GM04504 (cell line): ENCODE measurements at places on chromosomes 3 and 15.

DNA sequence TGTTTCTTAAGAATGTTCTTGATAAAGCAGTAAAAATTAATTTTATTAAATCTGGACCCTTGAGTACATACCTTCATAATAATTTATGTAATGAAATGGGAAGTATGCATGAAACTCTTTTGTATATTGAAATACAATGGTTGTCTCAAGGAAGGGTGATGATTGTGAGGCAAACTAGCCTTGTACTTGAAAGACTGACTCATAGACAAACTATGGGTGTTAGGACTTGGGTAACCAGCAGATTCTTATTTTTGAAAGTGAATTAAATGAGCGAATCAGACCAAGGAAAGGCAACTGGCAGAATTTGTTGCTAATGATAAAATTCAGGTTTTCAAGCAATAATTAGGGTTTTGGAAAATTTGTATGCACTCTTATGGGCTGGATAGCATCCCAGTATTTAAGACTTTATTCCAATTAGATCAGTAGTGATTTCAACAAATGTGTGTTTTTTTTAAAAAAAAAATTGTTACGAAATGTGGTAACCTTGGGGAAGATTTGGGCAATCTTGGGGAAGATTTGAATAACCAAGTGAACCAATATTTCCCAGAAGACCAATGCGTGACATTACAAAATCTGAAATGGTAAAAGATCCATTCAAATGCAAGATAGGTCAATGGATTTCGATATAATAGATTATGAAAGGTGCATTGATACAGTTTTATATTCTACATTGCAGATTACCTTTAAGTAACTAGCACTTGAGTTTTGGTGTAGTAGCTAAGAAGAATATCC is 42.0 kb downstream of the ATP2C1 start:
- no peak for DNase-seq

GRCh38 chr3:8253201-8253600 is 248.4 kb upstream of the LMCD1 start:
- no peak for DNase-seq

GRCh38 chr15:33370623-33371020 is 59.9 kb downstream of the RYR3 start:
- no peak for DNase-seq

- no peak for DNase-seq
Observed at GRCh38 chr3:16132190-16132589, 42.3 kb upstream of the GALNT15 start.

DNA sequence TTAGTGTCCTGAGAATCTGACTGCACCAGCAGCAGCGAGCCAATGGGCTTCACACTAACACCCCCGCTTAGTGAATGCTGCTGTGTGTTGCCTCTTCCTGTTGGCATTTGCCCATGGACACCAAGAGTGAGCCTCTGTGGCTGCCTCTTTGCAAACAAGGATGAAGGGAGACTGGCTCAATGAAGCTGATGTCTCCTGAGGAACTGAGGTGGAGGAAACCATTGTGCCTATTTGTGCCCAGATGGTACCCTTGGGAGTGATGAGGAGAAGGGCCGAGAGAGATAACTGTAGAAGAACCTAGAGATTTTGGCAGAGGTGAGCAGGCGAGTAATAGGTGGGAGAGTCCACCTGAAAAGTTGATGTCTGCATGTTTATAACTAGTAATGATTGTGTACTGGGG is 51.2 kb downstream of the IL20RB start:
- DNase-seq: no peak

DNA sequence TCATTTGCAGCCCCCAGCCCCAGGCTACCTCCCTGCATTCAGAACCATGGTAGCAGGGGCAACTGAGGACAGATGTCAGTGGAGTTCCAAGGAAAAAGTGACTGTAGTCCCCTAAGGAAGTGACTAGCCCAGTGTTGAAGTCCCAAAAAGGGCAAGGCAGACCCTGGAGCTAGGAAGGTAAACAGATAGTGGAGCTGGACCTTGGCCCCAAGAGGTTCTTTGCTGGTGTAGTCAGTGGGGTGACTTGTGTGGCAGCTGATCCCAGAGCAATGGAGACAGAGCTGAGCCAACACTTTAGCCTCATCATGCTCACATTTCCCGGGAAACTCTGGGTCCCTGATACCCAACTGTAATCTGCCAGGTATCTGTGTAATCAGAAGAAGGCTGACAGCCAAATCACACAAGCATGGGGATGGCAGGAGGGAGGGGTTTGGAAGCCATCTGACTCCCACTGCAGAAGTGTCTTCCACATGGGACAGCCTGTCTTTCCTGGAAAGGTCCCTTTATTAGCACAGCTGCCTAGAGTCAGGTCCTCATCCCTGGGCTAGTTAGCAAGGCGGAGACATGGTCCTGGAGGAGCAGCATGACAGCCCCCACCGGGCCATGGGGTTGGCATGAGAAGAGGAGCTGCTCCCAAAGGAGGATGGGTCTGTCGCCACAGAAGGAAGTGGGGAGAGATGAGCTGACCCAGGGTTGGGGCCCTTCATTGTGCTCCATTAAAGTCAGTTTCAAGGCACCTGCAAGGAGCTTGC is 39.8 kb downstream of the PXYLP1 start:
- DNase-seq: no peak
